GM23338 (cell line): ENCODE measurements at places on chromosomes 11 and 22. TPM values are rescaled to one million over a fixed set of nuclear protein-coding genes. Genes with fewer than 3 reads are reported as not detected.

SOX10 gene
- 1.1 and 1.3 TPM in 2 replicates for polyA plus RNA-seq

PIH1D2 gene
- 0.89 and 1.4 TPM in 2 replicates for polyA plus RNA-seq

ACRV1 gene
- 0.65 and 1.1 TPM in 2 replicates for polyA plus RNA-seq

PATL1 gene
- 12.3 and 12.9 TPM in 2 replicates for polyA plus RNA-seq

CDCA5 gene
- 53.3 and 64.9 TPM in 2 replicates for polyA plus RNA-seq

RPS13 gene
- 1,691 and 1,717 TPM in 2 replicates for polyA plus RNA-seq

OR6T1 gene
- polyA plus RNA-seq, result not detected in 2 replicates

MIAT gene
- 8.2 and 10.0 TPM in 2 replicates for polyA plus RNA-seq

CD248 gene
- 2.4 and 2.7 TPM in 2 replicates for polyA plus RNA-seq

H19 gene
- polyA plus RNA-seq, result 0.86 and 1.2 TPM in 2 replicates

TTLL12 gene
- polyA plus RNA-seq, result 43.9 and 46.7 TPM in 2 replicates
